Chondrocyte (in vitro differentiated cells): ENCODE measurements at places on chromosomes 7 and 10. TPM values are rescaled to one million over a fixed set of nuclear protein-coding genes. Genes with fewer than 3 reads are reported as not detected.

DNA sequence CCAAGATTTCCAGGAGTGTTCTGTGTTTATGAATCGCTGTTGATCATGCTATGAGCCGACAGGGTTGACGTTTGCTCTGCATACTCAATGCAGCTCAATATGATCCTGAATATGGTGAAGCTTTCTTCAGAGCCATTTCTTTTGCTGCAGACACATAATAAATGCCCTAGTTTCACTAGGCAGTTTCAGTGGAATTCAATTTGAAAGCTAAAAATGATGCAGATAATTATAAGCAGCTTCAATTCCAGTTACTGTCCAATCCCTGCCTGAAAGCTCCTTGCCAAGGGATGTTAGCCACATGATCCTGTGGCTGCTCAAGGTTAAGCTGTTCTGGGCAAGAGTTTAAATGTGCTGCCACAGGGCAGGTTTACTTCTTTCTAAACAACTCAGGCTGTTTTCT, 805.6 kb downstream of the NRG3 start:
- DNase-seq, result no peak
- H3K4me3 ChIP-seq, result no peak overlapping the region
- H3K27me3 ChIP-seq, result no peaks in the 10 kb centered on the region
- H3K4me1 ChIP-seq, result no peaks in the 10 kb centered on the region
- H3K36me3 ChIP-seq, result no peaks in the 10 kb centered on the region
- H3K27ac ChIP-seq, result no peak overlapping the region

GRCh38 chr7:117008886-117009531, 55.7 kb downstream of the ST7 start:
- no peaks in the 10 kb centered on the region for H3K27me3 ChIP-seq
- H3K27ac ChIP-seq, result peak overlapping the region; percentile 85
- H3K4me3 ChIP-seq, result no peak overlapping the region
- no peak for DNase-seq
- H3K36me3 ChIP-seq, result no peaks in the 10 kb centered on the region

GRCh38 chr7:130021105-130021834, 29.9 kb downstream of the ZC3HC1 start:
- no peak overlapping the region for H3K4me3 ChIP-seq
- no peak overlapping the region for H3K27ac ChIP-seq
- H3K4me1 ChIP-seq, result peaks cover 6% of the 10 kb centered on the region
- no peak for DNase-seq
- peaks cover 44% of the 10 kb centered on the region for H3K36me3 ChIP-seq
- no peaks in the 10 kb centered on the region for H3K27me3 ChIP-seq

GRCh38 chr10:5666841-5667630, 641 bp upstream of the ASB13 start:
- no peaks in the 10 kb centered on the region for H3K27me3 ChIP-seq
- H3K4me3 ChIP-seq, result peak overlapping the region; percentile 85
- peak overlapping the region; percentile 61 for H3K27ac ChIP-seq
- peaks cover 10% of the 10 kb centered on the region for H3K4me1 ChIP-seq
- no peak for DNase-seq

GRCh38 chr7:121187222-121187621, 141.6 kb upstream of the WNT16 start:
- H3K27me3 ChIP-seq, result no peaks in the 10 kb centered on the region
- DNase-seq, result no peak
- peaks cover 2% of the 10 kb centered on the region for H3K36me3 ChIP-seq
- H3K27ac ChIP-seq, result no peak overlapping the region
- no peaks in the 10 kb centered on the region for H3K4me1 ChIP-seq

The ALOX5 gene
- not detected in 3 replicates for total RNA-seq

The TMEM139 gene
- not detected in 3 replicates for total RNA-seq

The MMD2 gene
- total RNA-seq, result not detected in 3 replicates

The PALD1 gene
- total RNA-seq, result 2.4 to 4.1 TPM (median 4.0 TPM) in 3 replicates

The IDI2 gene
- total RNA-seq, result not detected in 3 replicates
